SK-MEL-5 (cell line): ENCODE measurements at places on chromosomes 1 and 21. TPM values are rescaled to one million over a fixed set of nuclear protein-coding genes. Genes with fewer than 3 reads are reported as not detected.

KISS1 gene
- total RNA-seq, result not detected in 2 replicates

- DNase-seq, result no peak
These were observed 226.3 kb upstream of the USP24 start for GRCh38 chr1:55441489-55441888.

GRCh38 chr1:224745394-224745793 lies 129.3 kb downstream of the CNIH3 start:
- no peak for DNase-seq

DNA sequence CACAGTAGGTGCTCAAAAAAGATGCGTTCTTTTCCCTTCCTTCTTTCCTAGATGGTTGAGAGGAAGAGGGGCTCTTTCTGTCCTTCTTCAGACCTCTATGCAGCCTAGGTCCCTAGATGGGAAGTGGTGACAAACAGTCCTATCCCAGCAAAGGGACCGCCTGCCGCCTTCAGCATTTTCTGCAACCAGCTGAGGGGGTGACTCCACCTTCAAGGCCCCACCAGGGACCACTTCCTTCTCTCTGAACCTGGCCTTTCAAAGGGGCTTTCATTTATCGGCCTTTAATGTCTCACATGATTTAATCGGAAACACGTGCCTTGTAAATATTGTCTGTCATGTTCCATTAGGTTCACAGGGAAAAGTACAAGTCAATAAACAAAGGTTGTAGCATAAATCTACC lies 32.6 kb downstream of the GLIS1 start:
- peak; percentile 12 for DNase-seq

- DNase-seq, result no peak
These were observed 8.6 kb downstream of the SMAP2 start for GRCh38 chr1:40382108-40382460.

DNA sequence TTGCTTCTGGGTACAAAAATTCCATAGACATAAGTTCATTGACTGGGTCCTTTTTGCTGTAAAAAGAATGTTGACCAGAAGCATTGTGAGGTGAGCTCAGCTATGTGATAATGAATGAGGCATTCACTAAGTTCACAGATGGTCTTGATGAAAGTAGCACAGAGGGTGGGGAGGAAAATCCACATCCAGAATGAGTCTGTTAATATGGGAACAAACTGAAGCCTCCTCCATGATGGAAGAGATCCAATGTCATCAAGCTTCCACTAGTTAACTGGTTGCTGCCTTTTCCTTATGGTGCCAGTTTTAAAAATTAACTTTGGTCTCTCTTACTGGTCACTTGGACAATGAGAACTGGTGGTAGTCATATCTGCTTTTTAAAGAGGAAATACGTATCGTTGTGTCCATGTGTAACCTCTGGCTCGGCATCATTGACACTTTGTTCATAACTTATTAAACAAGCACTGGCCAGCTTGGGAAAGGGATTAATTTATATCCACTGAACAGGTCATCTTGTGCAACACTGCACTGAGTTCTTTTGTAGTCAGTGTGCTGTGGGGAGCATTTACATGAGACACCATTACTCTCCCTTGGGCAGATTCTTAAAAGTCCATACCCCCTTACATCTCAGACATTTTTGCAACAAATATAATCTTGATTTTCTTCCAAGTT lies 88.6 kb downstream of the ADAMTS1 start:
- peak; percentile 12 for DNase-seq

TACSTD2 gene
- not detected in 2 replicates for total RNA-seq

DNA sequence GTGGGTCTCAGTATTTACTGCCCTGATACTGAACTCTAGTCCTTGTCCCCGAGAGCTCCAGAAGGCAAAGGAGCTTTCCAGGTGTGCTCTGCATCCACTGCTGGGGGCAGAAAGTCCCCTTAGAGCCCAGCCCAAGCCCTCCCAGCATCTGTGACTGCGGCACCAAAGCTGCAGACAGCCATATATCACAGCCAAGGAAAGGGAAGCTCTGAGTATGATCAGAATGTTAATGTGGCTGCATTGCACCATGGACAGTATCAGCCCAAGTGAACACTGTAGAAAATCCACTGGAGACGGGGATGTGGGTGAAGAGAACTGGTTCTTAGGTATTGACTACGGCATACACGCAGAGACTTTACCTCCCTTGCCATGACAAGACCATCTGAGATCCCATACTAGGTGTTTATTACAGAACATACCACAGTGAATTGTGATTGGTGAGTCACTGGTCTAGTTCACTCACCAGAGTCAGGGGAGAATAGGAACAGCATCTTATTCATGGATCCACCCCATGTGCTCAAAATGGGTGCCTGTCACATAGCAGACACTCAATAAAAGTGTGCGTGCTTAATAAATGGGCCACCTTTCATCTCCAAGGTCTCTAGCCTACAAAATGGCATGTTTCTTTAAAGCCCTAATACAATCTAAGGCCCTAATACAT lies 170.3 kb downstream of the HHIPL2 start:
- DNase-seq, result no peak

- DNase-seq, result no peak
These were observed 21.2 kb downstream of the MCM3AP start for GRCh38 chr21:46264046-46264689.

DNA sequence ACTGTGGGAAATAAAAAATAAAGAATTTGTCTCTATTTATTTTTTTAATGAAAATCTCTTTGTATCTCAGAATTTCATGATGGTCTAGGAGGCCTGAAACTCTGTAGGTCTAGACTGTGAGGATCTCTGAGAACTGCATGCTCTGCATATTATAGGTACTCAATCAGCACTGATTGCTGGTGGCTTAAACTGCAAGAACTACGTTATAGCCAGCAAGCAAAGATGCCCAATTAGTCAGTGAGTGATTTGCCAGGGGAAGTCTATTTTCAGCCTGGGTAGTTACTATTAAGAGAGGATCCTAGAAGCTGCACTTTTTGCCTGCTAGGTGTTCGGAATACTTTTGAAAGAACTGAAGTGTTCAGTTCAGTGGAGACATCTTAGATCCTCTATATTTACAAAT lies 87.4 kb downstream of the GPR52 start:
- no peak for DNase-seq

DNA sequence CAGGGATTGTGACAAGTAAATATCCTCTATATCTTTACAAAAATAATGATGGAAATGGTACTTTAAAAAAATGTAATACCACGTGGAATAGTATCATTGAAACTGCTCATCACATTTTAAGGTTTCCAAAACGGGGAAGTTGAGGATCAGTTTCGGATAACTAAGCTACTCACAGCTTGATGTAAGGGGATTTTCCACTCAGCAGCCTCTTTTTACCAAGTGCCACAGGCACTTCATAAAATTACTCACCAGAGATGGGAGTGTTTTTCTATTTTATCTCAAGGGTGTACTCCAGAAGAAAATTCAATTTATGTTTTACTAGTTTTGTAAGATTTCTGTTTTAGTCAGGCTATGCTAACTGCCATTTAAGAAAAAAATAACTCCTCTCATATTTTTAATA lies 91.7 kb downstream of the TPR start:
- no peak for DNase-seq

- no peak for DNase-seq
These were observed 7.8 kb downstream of the PIK3CD start for GRCh38 chr1:9659328-9659727.

GBP7 gene
- not detected in 2 replicates for total RNA-seq

GRCh38 chr1:205236951-205237475 lies 9.3 kb downstream of the TMCC2 start:
- DNase-seq, result no peak
